T-helper 17 cell (primary cell): ENCODE measurements at places on chromosomes 12 and 14.
A peak's percentile ranks its signal among the peaks of the same experiment; 100 is the strongest.

- no peak for DNase-seq
These were observed 21.0 kb downstream of the AMN start for GRCh38 chr14:102943454-102943853.

DNA sequence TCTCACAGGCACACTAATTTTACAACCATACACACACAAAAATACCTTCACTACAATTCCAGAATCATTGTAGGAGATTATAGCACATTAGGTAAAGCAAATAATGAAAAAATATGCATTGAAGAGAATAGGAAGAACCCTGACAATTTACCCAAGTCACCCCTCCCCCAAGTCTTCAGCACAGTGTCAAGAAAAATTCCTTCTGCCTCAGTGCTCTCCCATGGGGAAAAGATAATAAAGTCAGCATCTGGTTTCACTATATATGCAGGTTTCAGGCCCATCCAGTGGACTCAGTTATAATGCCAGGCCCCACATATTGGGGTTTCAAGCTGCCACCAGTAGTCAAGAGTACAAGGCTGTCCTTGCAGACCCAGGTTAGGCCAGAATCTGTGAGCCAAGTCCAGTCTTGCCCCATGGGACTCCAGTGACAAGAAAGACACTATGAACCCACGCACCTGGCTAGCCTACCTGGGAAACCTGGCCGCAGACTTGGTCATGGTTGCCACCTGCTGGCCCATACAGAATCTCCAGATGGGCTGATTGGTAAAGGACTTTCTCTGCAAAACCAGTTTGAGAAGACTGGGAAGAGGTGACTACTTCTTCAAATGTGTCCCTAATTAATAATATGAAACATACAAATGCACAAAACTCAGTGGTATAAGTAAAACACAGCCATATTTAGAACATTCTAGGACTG lies 398.6 kb upstream of the FLRT2 start:
- no peak for DNase-seq

- DNase-seq, result no peak
These were observed 358.8 kb downstream of the GLT1D1 start for GRCh38 chr12:129211862-129212630.

- DNase-seq, result no peak
These were observed 390.8 kb downstream of the MED13L start for GRCh38 chr12:115886666-115887065.

GRCh38 chr14:94977016-94977415 lies 180.3 kb downstream of the DICER1 start:
- DNase-seq, result no peak

DNA sequence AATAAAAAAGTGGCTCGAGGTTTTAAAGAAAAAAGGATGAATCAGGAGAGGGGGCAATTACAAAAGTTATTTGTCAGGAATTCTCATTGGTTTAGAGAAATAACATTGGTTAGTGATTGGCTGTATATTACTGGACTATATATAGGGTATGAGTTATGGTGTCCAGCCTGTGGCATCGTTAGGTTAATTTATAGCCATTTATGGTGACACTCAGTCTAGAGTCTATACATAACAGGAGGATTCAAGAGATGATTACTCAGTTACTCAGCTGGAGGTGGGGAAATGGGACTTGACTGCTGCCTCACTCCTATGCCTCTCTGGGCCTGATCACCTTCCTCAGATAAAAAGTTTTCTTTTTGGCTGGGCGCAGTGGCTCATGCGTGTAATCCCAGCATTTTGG lies 25.6 kb upstream of the NFYB start:
- no peak for DNase-seq

DNA sequence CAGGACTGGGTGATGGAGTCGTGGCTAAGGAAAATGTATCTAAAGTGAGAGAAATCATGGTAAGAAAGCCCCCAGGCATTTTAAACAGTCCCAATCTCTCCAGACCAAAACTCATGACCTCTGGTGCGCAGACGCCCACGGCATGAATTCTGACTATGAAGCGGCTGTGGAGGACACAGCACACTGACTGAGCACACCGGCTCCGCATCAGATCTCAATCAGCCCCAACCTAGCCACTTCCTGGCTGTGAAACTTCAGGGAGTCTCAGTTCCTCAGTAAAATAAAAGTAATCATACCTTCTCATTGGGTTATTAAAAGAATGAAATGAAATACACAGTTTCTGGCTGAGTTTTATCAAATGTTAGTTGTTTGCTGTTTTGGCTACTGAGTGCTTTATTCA lies 38.7 kb downstream of the SETD3 start:
- DNase-seq, result no peak

- DNase-seq, result no peak
These were observed 22.6 kb upstream of the BMP4 start for GRCh38 chr14:53979113-53979681.

- DNase-seq, result no peak
These were observed 13.2 kb upstream of the EID3 start for GRCh38 chr12:104290320-104290719.

GRCh38 chr12:124466216-124467128 lies 100.9 kb downstream of the NCOR2 start:
- peak; percentile 89 for DNase-seq

DNA sequence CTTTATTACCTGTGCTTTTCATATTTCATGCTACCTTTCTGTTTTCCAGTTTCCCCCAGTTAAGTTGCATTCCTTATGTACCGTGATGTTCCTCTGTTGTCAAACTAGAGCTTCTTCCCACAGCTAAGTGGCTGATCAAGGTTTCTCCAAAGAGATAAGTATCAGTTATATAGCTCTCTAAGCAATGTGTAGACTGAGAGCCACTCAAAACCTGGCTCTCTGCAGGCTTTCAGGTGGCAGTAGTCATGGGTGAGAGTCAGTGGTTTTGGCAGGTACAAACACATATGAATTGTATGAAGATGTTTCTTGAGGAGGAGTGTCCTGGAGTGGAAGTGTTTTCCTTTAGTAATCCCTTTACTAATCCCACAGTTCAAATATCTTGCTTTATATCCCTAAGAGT lies 28.4 kb downstream of the TXNRD1 start:
- DNase-seq, result no peak

GRCh38 chr12:121858662-121859572 lies at the start of gene HPD:
TSS of gene HPD (minus strand) at chr12:121858859. CDS start at chr12:121858823, 36 bp downstream.
- no peak for DNase-seq

GRCh38 chr12:90619943-90620342 lies 335.0 kb downstream of the CCER1 start:
- DNase-seq, result no peak

GRCh38 chr12:58071994-58072393 lies 130.6 kb downstream of the ATP23 start:
- DNase-seq, result no peak

GRCh38 chr12:2341051-2341751 lies 288.4 kb downstream of the CACNA1C start:
- no peak for DNase-seq

DNA sequence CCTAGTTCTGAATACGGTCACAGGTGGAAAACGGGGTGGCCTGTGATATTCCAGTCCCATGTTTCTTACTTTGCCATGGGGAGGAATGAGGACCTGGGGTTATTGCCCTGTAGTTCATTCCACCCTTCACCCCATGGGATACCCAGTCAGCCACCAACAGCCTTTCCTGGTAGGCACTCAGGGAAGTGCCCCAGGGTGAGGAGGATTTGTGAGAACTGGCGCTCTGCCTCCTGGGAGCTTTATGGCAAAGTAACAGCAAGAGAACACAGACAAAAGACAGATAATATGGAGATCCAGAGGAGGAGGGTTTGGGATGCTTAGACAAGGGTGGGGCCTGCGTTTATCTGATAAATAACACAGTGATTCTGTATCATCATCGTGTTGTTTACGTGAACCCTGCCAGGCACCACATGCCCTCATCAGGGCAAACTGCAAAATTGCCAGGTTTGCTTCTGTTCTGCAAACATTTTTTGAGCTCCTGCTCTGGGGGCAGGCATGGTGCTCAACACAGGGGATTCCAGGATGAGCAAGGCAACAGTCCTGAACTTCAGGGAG lies 223.5 kb downstream of the SLC41A2 start:
- no peak for DNase-seq

DNA sequence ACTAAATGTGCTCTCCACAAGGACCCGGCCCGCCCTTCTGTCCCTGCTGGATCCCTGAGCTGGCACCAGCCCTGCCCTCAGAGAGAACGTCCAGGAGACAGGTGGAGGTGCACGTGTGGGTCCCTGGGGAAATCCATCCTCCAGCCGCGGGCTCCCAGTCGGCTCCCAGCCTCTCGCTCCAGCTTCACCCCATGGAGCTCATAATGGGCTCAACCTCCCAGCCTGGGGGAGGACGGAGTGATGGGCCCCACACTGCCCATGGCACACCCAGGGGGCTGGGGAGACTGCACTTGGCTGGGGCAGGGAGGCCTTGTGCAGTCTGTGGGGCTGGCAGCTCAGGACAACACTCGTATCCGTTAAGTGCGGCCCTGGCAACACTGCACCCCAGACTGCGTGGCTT lies 250.5 kb downstream of the TMEM121 start:
- DNase-seq, result no peak

- no peak for DNase-seq
These were observed 24.2 kb downstream of the NUAK1 start for GRCh38 chr12:106114447-106115068.

GRCh38 chr12:80157645-80158044 lies 58.3 kb downstream of the OTOGL start:
- DNase-seq, result no peak

DNA sequence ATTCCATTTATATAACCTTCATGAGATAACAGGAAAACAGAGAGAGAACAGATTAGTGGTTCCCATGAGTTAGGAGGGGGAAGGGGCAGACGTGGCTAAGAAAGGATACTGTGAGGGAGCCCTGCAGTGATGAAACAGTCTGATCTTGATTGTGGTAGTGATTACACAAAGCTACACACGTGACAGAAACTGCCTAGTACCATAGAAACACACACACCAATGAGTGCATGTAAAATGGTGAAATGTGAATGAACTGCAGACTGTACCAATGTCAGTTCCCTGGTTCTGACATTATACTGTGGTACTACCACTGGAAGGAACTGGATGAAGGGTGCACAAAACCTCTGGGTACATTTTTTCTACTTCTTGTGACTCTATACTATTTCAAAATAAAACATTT lies 36.9 kb downstream of the NRDE2 start:
- no peak for DNase-seq

DNA sequence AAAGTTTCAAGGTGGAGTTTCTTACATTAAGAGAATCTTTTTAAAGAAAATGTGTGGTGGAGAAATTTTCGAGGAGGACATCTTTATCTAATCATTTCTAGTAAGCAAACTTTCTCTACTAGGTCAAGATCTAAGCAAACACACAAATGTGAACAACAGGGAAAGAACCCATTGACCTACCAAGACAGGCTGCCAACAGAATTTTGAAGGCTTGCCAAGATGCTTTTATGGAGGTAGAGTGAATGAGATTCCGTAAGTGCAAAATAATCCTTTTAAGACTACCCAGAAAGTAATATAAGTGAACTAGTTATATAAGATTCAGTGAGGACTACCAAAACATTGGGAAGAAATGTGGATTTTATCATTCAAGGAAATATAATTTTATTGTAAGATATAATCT lies 357.1 kb upstream of the PDE3A start:
- DNase-seq, result no peak

DNA sequence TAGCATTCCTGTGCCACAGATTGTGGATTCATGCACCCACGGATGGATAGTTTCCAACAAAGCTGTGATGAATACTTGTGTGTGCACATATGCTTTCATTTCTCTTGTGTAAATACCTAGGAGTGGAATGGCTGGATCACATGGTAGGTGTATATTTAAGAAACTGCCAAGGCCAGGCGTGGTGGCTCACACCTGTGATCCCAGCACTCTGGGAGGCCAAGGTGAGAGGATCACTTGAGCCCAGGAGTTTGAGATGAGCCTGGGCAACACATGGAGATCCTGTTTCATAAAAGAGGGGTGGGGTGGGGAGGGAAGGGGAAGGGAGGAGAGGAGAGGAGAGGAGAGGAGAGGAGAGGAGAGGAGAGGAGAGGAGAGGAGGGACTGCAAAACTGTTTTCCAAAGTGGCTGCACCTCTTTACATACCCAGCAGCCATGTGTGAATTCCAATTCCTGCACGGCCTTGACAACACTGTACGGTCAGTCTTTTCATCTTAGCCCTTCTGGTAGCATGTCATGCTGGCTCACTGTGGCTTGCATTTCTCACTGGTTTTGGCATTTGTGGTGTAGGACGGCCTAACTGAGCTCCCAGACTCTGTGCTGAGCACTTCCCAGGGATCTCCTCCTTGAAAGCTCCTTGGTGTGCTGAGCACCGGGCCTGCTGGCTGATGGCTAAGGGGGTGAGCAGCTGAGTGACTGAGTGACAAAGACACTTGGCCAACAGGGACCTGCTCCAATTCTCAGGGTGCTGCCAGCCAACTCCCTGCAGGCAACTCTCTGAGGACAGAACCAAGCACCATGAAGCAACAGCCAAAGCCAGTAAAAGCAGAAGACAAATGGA lies 27.9 kb downstream of the SYNE3 start:
- DNase-seq, result no peak

DNA sequence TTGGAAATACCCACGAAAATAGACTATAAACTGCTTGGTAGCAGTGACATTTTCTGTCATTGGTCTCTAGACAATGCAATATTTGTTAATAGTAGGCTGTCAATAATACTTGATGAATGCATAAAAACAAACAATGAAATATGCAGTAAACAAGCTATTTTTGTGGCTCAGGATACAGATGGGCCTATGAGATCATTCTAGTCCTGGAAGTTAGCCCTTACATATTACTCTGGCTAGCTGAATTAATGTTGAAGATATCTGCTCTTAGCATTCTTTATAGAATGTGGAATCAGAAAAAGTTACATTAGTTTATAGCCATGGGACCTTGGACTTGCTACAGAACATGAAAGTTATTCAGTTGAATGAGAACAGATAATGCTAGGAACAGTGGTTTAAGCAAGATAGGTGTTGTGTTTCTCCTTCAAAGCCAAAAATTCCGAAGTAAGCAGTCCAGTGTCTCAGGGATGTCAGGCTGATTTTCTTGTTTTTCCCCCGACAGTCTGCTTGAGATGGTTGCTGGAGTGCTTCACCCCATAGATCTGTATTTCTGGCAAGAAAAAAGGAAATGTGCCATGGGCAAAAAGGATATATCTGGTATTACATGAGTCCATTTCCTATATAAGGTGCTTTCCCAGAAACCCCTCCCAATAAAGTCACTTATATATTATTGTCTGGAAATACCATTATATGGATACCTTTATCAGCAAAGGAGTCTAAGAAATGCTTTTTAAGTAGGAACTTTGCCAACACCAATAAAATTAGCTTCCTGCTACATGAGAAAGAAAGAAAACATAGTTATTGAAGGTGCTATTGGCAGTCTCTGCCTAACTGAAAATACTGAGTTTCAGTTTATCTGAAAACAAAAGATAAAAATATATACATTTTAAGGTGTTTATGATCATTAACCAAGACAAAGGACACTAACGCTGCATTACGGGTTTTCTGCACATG lies 619.4 kb upstream of the ATP2B1 start:
- no peak for DNase-seq
